ENCODE measurements at places on chromosomes 7 and 10. TPM values are rescaled to one million over a fixed set of nuclear protein-coding genes. Genes with fewer than 3 reads are reported as not detected.

Gene LRGUK
- 0.20 TPM for total RNA-seq

Gene STEAP1B
- total RNA-seq, result 4.2 TPM

Gene ING3
- 14.2 TPM for total RNA-seq

Gene TAS2R4
- total RNA-seq, result 0.35 TPM

Gene ZNF3
- 28.4 TPM for total RNA-seq

Gene EXOC6
- 7.0 TPM for total RNA-seq

Gene ADAMTS14
- 8.7 TPM for total RNA-seq

Gene SERPINE1
- 794 TPM for total RNA-seq

- no peak for DNase-seq
These were observed 74.2 kb downstream of the CTNNA3 start for GRCh38 chr10:67621834-67622233.

DNA sequence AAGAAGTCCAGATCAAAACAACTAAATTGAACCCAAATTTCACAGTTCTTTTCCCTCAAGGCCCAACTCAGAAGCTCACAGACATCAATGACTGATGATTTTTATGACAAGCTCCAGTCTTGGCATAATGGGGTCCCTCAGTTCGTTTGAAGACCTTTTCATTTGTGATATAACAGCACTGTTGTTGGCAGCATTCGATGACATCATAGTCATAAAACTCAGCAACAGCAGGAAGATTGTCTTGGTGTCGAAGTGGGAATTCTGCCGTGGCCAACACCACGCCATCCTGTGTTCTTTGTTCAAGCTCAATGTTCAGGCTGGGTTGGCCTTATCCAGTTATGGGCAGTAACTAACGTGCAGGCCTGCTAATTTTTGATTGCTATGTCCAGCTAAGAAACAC is 261.7 kb downstream of the C7orf25 start:
- DNase-seq, result no peak

DNA sequence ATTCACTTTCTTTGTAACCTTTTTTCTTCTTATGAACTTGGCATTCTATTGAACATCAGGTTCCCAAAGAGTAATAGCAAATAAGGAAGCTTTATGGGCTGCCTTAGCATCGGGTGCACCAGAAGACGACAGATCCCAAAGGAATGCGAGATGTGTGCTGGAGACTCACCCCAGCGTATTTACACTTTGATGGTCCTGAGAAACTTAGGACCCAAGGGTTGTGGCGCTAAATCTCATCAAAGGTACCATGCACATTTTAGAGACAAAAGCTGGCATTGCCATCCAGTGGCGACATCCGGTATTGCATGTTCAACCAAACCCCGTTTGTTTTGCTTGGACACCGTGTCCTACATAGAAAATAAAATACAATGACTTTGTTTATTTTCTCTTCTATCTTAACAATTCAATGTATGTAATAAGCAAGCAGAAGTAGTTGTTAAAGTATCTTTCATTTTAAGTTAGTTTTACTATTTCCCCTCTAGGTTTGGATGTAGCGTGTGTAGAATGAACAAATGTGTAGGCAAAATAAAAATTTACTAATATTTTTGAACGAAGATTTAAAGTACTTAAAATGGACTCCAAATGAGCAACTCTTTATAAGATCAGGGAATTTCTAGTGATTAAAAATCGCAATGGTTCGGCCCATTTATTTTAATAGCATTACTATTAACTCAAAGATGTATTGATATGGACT is 1154.8 kb downstream of the GATA3 start:
- no peak for DNase-seq

GRCh38 chr7:98165827-98166667 is 45.2 kb upstream of the BHLHA15 start:
- no peak for DNase-seq

- no peak for DNase-seq
These were observed 68.7 kb upstream of the AASS start for GRCh38 chr7:122212754-122213153.

GRCh38 chr10:21526860-21527597 is 1.5 kb upstream of the SKIDA1 start:
- no peak for DNase-seq

- DNase-seq, result no peak
These were observed 5.7 kb upstream of the HOXA13 start for GRCh38 chr7:27205325-27206280.

GRCh38 chr7:77450613-77451012 is 34.5 kb upstream of the GSAP start:
- DNase-seq, result no peak

GRCh38 chr10:110498982-110499795 is 1.5 kb downstream of the DUSP5 start:
- DNase-seq, result no peak

DNA sequence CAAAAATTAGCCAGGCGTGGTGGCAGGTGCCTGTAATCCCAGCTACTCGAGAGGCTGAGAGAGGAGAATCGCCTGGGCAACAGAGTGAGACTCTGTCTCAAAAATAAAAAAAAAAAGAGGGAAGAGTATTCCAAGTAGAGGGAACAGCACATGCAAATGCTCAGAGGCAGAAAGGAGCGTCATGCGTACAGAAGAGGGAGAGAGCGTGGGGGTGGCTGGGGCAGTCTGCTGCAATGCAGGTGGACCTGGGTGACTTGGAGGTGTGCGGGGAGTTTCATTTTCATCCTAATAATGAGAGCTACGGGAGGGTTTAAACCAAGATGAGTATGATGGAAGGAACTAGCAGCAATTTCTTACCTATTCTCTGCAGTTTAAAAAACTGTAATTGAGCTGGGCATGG is 28.8 kb downstream of the CLIP2 start:
- no peak for DNase-seq

DNA sequence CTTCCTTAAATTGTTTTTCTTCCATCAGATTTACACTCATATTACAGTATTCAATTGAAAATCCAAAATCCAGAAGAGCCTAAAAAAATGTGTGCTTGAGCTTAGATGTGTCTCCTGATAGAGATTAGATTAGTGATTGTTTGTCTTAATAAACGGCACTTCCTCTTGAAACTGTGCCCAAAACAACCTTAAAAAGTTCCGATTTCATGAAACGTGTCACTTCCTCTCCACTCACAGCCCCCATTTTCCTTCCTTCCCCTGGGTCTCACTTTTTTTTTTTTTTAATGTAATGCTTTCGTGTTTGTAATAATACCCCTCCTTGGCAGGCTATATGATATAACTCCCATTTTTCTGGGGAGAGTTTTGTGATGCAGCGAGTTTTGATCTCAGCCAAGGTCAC is 114.8 kb upstream of the ADO start:
- no peak for DNase-seq

DNA sequence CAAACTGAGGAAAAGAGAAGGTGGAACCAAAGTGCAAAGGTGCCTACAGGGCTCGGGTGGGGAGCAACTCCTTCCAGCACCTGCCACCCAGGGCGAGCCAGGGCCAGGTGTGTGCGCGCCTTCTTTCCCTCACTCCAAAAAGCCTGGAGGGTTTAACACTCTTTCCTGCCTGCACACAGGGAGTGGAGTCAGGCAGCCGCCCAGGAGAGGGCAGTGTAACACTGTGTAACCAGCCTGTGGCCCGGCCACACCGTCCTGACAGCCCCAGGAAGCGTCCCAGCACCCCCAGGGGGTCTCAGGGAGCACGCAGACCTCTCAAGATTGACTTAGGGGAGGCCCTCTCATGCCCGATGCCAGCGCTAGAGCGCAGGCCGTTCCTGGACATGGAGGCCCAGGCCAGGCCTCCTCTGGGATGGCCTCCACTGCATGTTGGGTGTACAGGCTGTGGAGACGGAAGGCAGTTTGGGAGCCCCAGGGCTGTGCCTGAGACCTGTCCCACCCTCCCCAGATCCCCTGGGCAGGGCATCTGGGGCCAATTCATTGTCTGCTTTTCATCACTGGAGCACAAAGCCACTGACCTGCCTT is 13.4 kb downstream of the BRI3 start:
- no peak for DNase-seq

DNA sequence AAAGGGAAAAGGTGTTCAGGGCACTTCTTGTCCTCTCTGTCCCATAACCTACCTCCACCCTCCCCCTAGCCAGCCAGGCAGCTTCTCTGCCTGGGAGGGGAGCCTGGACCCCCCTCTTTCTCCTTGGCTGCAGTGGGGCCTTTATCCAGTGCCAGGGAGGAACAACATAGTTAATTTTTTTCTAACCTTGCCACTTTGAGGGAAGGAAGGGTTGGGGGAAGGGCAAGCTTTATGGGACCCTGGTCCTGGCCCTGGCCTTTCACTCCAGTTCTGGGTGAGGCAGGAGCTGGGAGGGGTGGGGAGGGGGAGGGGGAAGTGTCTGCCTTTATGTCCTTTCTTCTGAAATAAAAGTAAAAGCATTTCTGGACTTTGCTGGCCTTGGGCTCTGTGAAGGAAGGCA is 4.5 kb downstream of the VGF start:
- no peak for DNase-seq

- no peak for DNase-seq
These were observed 364.3 kb upstream of the PLXDC2 start for GRCh38 chr10:19451937-19452336.

DNA sequence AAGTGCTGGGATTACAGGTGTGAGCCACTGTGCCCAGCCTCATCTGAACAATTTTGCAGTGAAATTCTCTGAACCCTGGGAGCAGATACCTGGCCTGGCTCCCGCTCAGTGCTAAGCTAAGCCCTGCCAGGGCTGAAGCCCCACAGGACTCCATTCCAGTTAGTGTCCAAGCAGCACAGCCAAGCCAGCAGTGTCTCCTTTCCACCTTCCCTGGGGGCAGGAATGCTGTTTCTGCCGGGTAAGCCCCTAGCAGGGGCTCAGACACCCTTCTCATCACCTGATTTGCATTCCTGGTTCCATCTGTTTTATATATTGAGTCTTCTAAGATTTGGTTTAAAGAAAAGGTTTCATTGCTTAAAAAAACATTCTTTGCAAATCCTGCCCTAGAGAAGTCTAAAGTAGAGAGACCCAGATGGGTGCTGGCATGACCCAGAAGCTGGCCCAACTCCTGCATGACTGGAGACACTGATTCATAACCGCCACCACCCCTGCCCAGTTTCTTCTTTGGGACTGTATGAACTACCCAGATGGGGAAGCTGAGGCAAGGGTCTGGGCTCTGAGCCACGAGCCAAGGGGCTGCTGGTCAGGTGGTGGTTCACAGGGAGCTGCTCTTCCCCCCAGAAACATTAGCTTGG is 14.0 kb downstream of the SLC13A4 start:
- no peak for DNase-seq

DNA sequence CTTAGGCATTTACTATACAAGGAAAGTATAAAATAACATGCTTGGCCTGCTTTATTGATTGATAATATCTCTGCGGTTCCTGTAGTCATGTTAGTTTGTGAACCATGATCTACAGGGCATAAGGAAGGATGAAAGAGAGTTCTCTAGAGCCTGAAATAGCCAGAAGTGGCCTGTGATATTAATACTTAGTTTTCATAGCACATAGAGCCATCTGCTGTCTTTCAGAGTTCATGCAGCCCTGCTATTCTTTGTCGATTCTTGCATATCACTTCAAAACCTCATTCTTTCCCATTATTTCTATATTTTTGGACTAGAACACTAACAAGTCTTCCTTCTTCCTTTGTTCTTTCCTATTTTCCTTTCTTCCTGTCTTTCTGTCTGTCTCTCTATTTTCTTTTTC is 26.4 kb upstream of the PRKG1 start:
- DNase-seq, result no peak

DNA sequence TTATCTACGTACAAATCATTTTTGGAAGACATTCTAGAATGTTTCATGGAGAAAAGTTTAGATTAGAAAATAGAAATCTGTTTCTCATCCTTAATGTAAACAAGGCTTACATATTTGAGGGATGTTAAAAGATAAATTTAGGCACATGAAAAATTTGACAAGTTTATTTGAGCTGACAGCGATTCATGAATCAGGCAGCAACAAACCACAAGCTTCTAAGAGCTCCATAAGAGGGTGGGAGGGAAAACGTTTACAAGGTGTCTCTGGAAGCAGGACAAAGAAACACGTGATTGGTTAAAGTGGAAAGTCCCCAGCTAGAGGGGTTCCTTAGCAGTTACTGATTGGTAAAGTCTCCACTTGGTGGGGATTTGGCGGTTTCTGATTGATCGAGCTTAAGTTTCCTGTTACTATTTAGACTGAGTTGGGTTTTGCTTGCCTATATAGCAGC is 228.9 kb upstream of the PITRM1 start:
- no peak for DNase-seq

DNA sequence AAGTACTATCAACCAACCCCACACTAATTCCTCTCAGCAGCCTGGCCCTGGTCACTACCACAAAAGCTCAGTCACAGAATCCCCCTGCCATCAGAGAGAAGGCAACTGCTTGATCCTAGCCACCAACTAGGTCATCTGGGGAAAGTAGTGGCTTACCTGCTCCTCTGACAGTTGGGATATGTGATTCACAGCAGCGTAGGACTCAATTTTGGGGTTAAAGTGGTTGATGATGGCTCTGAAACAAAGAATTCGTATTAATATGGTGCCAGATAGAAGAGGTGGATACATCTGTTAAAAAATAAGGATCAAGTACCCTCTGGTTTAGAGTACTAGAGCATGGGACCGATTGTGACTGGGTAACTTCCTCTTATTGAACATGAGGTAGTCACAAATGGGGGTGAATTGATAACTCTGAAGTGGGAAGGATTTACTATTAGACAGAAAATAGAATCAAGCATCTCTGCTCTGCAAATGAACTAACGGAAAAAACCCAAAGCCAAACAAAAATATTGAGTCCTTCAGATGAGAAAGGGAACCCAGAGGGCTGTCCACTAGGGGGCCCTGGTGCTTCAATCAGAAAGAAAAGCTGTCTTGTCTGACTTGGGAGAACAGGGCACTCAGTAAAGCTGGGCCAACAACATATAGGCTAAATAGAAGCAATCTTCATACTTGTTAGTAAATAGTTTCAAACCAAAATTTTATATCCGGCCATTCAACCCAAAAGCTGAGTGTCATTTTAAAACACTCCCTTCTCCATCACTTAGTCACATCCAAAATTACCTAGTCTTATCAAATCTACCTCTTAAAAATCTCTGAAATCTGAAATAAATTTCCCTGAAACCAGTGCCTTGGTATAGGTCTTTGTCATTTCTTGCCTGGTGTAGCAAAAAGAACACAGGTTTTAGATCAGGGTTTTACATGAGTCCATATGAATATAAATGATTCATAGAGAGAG is 45.9 kb upstream of the KCNIP2 start:
- no peak for DNase-seq

GRCh38 chr10:23314835-23315239 is 29.8 kb downstream of the C10orf67 start:
- no peak for DNase-seq

GRCh38 chr7:66747385-66747784 is 6.9 kb downstream of the RABGEF1 start:
- no peak for DNase-seq
